ENCODE measurements at places on chromosomes 7 and 10.

GRCh38 chr10:11631890-11632587, 20.6 kb upstream of the USP6NL start:
- DNase-seq: peak; percentile 15

DNA sequence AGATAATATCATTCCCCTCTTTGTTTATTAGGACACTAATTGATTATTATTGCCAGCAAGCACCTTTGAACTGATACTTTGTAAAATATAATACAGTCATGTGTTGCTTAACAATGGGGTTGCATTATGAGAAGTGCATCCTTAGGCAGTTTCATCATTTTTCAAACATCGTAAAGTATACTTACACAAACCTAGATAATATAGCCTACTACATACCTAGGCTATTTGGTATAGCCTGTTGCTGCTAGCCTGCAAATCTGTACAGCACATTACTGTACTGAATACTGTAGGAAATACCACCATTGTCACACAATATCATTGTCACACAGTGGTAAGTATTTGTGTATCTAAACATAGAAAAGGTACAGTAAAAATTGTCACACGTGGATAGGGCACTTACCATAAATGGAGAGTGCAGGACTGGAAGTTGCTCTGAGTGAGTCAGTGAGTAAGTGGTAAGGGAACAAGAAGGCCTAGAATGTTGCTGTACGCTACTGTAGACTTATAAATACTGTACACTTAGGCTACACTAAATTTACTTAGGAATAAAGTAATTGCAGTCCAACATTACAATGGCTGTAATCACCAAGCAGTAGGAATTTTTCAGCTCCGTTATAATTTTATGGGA, 70.7 kb downstream of the LCOR start:
- no peak for DNase-seq

DNA sequence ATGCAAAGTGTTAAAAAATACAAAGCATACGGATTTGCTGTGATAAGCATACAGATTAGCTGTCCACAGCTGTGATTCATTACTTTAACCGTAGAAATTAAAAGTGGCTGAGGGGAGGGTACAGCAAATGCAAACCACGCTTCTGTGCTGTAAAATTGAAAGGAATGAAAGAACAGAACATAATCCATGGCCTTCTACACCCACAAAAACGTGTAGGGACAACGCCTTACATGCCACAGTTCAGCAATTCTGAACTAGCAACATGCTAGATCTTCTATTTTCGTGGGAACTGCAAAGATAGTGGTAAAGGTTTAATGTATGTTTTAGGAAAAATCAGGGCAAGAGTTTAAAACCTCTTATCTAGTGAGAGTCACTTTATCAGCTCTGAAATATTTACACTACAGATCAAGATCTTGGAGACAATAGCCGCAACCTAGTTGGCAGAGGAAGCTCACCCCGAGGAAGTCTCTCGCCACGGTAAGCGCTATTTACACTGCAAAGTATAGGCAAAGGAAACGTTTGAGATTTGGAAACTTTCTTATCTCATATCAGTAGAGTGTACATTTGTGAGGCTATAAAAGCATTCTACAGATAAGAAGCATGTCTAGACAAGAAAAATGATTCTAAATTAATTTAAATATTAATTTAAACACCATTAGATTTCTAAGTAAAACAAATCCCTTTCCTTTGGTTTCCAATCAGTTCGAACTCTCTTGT, 193.6 kb downstream of the MLLT10 start:
- DNase-seq: no peak

DNA sequence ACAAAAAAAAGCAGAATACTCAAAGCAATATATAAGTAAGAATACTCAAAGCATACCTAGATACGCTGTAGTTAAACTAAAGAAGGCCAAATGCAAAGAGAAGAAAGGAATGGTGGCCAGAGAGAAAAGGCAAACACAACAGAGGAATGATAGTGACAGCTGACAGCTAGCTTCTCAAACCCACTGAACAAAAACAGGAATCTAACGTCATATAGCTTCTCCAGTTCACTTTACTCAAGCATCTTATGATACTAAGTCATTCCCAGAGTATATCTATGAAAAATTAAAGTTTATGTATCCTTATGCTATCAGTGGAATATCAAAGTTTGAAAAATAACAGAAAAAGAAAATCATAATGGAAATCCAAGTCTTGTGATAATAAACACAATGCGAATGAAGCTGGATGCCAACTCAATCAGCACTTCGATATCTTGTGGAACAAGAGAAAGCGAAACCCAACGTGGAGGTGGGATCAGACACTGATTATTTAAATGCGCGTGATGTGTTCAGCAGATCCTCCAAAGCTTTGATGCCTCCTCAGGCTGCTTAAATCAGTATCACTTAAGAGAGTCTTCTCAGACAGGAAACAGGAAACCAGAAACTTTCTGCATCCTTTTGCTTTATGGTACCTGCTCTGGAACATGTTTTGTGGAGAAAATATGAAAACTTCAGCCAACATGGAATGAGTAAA, 102.8 kb downstream of the PIP4K2A start:
- peak; percentile 68 for DNase-seq

DNA sequence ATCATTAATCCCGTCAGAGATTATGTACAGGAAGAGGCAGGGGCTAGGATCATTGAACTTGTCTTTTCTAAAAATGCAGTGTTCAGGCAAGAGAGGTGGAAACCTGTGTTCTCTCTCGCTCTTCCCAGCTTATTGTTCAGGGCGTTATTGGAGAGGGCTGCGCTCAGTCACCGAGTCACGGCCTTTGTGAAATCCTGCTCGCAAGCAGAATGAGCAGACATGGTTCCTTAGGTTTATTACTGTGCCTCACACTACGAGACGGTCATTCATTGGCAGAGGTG, 631 bp upstream of the PRKRIP1 start:
- DNase-seq: no peak

DNA sequence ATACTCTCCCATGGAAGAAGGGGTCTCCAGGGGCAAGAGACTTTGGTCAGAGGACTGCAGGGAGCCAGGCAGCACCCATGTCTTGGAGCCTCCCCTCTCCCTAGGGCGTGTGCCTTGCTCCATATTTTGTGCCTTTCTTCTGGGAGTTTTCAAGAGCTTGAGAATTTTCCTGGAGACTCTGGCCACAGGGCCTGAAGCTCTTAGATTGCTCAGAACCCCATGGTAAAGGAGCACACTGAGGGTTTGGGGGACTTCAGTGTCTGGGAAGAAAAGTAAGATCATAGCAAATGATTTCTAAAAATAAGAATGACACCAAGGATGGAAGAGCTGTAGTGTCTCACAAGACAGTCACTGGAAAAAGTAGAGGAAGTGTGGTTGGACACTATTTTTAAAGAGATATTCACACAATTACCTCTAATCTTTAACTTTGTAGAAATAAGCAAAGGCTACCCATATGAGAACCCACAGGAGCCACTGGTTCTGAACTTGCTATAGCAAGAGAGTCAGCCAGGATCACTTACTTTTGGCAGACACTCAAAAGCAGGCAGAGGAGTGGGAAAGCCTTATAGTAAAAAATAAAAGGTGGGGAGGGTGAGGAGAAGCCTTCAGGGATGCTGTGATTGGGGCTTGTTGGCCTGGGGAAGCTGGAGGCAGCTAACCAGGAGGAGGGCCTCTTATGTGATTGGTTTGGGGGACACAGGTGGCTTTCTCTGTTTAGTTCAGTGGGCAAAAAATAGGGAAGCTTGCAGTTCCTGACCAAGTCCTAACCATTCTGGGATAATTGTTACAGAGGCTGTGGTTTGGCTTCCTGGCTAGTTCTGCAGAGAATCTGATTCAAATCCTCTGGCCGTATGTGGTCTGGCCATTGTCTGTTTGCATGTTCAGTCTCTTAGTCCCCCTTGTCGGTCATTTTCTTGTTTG, 5.1 kb upstream of the CSGALNACT2 start:
- DNase-seq: no peak

DNA sequence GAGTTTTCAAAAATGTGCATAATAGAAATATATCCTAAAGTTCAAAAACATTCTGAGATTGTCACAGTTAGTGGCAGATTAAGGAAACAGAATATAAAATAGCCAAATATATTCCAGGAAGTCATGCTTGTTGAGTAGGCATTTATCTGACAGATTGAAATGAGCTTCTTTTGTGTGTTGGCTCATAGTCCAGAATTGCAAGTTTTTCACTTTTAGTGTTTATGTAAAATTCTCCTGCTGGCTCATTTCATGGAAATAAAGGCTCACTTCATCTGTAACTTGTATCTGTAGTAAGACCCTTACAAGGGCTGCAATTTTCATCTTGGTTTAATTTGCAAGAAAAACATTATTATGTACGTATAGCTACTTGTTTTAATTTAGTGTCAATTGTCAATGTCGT, 93.5 kb downstream of the MCU start:
- no peak for DNase-seq

- DNase-seq: peak; percentile 13
Observed at GRCh38 chr10:128062331-128062880, 63.8 kb downstream of the MKI67 start.

DNA sequence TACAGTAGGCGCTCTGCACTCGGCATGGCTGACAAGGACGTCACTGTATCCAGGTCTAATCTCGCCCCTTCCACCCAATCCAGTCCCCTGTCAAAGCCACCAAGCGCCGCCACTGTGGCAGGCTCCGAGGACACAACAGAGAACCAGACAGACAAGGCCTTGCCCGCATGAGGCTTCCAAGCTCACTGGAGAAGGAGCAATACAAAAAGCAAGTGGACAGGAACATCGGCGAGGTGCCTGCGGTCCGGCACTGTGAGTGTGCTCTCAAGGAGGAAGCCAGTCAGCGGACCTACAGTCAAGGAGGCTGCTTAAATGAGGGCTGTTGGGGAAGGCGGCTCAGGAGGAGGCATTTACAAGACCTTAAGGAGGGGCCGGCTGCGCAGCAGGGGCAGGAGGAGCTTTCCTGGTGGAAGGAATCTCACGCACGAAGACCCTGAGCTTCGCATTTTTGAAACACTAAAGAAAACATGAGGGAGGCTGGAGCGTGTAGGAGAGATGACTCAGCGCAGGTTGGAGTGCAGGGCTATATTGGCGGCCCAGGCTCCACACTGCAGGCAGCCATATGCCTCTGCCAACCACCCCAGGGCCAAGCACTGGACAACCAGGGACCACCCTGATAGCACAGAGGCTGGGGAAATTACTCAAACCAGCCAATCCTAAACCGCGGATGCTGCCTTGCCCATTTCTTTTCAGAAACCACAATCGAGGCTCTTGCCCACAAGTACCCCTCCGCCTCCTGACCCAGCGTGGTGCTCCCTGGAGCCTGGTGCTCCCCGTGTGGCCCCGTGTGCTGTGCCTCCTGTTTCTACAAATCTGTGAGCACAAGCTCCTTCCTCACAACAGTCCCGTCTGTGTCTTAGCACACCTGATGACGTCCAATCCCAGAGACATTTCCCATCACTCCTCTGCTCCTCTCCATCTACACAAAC, 28.9 kb downstream of the GNA12 start:
- DNase-seq: no peak

- no peak for DNase-seq
Observed at GRCh38 chr10:62759599-62760175, 44.8 kb upstream of the ADO start.

DNA sequence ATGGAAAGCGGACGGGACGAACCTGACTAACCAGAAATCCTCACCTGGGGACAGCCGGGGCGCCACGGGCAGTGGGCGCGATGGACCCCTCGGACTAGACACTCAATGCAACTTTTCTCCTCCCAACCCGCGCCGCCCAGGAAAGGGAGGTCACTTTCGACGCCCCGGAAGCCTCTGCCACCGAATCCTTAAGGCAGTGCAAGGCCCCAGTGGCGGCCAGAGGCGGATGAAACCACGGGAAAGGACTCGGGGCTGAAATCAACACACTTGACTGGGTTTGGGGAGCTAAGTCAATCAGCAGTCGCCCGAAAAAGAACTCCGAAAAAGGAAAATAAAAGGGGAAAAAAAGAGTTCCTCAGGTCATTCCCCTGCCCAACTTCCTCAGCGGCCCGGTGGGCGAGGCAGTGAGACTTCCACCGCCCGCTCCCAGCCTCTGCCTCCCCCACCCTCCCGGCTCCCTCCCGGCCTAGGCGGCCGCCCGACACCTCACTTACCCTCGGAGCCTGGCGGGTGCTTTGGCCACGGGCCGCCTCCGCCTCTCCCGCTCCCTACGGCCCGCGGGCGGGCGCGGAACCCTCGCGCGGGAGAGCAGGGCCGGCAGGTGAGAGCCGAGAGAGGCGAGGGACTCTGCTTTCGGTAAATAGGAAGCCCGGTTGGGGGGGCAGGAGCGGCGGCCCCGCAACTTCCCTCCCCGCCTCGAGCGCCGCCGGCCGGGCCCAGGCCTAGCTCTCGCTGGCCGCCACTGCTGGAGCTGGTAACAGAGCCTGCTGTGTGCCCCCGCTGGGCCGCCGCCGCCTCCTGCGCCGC, 518 bp downstream of the WAPL start:
- DNase-seq: peak; percentile 60

GRCh38 chr10:43214071-43214955, 52.6 kb downstream of the RASGEF1A start:
- no peak for DNase-seq

DNA sequence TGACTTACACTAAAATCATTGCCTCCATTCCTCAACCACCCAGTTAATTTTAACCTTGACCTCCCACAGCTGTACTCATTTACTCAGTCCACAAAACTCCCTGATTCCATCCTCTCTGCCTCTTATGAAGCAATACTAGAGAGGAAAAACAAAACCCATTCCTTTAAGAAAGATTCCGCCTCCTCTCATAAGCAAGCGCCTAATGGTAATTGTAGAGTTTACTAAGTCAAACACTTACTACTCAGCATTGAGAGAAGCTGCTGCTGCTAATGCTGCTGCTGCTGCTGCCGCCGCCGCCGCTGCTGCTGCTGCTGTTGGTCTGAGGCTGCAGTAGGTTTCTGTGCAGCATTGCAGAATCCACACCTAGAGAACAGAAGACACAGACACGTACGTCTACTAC, 2.1 kb upstream of the ADD3 start:
- DNase-seq: no peak

- DNase-seq: no peak
Observed at GRCh38 chr7:94907026-94907810, at the start of gene PPP1R9A. Gene PPP1R9A (plus strand): TSS chr7:94907594. CDS start chr7:94910114, 2,520 bp downstream.

DNA sequence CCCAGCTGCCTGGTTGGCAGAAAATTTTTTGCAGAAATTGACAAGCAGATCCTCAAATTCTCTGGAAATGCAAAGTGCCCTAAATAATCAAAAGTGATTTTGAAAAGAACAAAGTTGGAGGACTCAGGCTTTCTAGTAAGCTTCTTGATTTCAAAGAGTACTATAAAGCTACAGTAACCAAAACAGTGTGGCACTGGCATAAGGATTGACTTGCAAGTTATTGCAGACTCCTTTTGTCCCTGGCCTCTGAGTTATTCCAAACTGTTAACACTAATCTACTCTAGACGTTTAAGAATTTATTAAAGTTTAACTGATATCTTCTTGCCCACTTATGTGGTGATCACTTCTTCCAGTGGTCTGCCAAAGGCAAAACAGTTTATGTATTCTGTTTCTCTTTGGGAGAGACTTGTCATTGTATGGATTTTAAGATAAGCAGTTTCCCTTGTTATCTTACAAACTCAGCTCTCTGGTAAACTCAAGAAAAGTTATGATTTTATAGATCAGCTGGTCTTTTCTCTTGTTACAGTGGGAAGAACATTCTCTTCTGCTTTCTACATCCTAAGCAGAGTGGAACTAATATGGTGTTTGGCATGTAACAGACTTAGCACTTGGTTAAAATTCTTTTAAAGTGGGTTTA, 41.4 kb downstream of the LOXL4 start:
- no peak for DNase-seq

- DNase-seq: no peak
Observed at GRCh38 chr10:4048236-4048864, 263.3 kb upstream of the KLF6 start.

- DNase-seq: no peak
Observed at GRCh38 chr10:67608001-67608400, 88.0 kb downstream of the CTNNA3 start.
